Sciatic nerve (tissue), 2 donors: ENCODE measurements at places on chromosomes 7 and 10.
A peak's percentile ranks its signal among the peaks of the same experiment; 100 is the strongest.

GRCh38 chr10:124092250-124092859 is 1.0 kb downstream of the CHST15 start:
- DNase-seq, result no peak

GRCh38 chr7:120344276-120344675 is 71.3 kb downstream of the KCND2 start:
- no peak for DNase-seq

GRCh38 chr7:29410996-29411395 is 152.6 kb upstream of the PRR15 start:
- no peak for DNase-seq

DNA sequence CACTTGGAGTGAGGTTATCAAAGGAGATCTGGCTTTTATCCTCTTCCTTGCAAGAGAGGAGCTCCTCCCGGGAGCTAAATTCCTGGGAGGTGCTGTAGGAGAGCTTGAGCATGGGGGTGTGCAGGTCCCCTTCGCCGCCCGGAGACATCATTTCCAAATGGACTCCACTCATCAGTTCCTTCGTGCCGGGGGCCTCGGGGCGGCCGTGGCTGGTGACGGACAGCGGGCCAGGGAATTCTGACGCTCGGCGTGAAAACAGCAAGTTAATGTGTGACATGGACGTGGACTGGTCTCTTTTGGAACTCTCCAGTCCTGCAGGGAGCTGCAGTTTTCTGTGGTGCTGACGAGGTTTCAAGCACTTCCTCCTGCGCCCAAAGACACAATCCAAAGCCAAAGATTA is 45.7 kb upstream of the NMT2 start:
- DNase-seq, result no peak

DNA sequence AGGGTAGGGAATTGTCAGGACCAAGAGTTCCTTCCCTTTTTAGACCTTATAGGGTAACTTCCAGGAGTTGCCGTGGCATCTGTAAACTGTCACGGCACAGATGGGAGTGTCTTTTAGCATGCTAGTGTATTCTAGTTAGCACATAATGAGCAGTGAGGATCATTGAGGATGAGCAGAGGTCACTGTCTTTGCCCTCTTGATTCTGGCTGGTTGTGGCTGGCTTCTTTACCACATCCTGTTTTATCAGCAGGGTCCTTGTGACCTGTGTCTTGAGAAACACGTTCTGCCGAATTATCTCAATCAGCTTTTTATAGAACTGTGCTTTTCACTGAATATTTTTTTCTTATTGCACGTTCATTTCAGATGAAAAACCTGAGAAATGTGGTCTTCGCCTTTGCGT is 41.5 kb downstream of the MINPP1 start:
- no peak for DNase-seq

GRCh38 chr7:94003446-94004023 is 620 bp downstream of the BET1 start:
- DNase-seq, result no peak

GRCh38 chr10:85151506-85151905 is 823.1 kb downstream of the CCSER2 start:
- no peak for DNase-seq

DNA sequence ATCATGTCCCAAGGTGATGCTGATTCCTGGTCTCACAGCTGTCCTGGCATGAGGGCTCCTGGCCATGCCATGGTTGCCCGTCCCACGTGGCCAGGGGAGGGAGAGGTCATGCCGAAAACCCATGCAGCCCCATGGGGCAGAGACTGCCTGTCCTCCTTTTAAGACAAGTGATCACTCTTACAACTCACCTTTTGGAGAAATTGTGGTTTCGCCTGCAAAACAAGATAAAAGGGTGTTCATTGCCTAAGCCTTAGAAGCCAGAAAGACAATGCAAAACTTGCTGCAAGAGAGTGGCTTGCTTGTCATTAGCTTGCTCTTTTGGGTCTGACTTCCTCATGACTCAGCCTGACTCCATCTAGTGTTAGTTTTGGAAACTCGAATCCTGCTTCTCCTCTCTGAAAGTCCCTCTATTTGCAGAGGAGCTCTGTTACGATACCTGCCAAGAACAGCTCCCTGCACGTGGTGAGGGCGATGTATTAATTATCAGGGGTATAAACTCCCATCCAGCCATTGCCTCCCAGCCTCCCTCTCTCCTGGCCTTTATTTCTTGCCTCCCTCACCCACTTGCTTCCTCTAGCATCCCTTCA is 26.7 kb downstream of the TMEM273 start:
- DNase-seq, result no peak

DNA sequence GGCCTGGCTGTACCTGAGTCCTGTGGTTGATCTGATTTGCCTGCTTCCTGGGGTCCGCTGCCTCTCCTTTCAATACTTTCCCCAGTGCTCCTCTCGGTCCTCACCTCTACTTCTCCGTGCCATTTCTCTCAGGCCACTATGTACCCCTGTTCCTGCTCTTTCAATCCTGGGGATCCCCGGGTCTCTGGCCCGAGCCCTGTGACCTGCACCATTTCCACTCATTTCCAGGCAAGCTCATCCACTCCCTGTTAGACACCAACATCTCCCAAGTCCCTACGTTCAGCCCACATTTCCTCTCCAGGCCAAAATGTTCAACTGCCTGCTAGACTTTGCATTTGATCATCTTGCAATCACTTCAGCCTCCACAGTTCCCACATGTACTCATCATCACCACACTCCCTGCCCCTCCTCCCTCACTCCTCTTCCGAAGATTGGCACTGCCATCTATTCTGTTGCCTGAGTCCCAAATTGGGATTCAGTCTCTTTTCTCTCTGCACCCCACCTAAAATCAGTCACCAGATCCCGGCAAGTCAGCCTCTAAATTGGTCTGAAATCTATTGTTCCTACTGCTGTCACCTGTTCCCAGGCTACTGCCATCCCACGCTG is 34.4 kb upstream of the ZMIZ1 start:
- peak; percentile 25 for DNase-seq

GRCh38 chr10:48287417-48288391 is 13.2 kb upstream of the FRMPD2 start:
- peak; percentile 59 for DNase-seq

- DNase-seq, result no peak
Observed at GRCh38 chr10:2919016-2919415, 148.3 kb upstream of the PFKP start.

DNA sequence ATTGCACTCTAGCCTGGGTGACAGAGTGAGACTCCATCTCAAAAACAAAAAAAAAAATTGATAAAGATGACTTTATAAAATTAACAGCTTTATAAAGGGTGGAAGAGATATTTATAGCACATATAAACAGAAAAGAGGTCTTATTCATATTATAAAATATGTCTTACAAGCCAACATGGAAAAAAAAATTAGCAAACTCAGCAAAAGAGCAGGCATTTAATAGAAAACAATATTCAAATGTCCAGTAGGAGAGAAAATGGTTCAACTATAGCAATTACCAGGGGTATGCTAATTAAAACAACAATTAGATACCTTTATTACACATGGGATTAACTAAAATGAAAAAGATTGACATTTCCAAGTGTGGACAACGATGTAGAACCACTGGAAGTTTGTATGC is 929.1 kb downstream of the REEP3 start:
- no peak for DNase-seq

GRCh38 chr10:7301006-7301778 is 109.6 kb downstream of the SFMBT2 start:
- no peak for DNase-seq

- no peak for DNase-seq
Observed at GRCh38 chr7:143987513-143987912, 12.6 kb upstream of the OR6B1 start.

DNA sequence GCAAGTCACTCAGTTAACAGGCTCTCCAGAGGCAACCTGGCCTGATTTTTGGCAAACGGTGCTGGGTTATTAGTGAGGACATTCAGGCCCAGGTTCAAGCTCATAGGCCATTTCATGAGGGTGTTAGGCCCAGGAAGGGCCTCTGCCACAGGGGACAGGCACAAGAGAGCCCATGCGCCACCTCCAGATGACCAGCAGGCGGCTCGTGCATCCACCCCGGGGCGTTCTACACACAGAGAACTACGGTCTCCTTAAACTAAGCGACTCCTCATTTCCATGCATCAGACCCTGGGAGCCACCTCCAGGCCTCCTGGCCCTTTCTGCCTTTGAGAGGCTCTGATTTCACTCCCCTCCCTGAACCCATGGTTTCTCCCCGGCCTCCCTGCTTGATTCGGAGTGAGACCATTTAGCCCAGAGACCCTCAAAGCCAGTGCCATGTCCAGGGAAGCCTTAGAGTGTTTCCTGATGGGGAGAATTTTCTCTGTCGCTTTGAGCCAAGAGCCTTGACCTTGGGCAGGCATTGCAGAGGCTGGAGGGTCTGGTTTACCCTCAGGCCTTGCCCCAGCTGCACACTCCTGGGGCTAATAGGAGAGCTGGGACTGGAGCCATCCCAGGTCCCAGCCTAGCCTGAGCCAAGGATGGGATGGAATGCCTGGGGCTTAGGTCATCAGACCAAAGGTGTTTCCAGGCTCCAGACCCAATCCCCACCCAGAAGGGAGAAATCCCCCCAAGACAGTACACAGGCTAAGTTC is 188.0 kb downstream of the GRID1 start:
- no peak for DNase-seq

- DNase-seq, result no peak
Observed at GRCh38 chr7:127962589-127963361, 68.5 kb downstream of the LRRC4 start.

GRCh38 chr10:98745645-98746044 is 298.9 kb upstream of the HPS1 start:
- no peak for DNase-seq

DNA sequence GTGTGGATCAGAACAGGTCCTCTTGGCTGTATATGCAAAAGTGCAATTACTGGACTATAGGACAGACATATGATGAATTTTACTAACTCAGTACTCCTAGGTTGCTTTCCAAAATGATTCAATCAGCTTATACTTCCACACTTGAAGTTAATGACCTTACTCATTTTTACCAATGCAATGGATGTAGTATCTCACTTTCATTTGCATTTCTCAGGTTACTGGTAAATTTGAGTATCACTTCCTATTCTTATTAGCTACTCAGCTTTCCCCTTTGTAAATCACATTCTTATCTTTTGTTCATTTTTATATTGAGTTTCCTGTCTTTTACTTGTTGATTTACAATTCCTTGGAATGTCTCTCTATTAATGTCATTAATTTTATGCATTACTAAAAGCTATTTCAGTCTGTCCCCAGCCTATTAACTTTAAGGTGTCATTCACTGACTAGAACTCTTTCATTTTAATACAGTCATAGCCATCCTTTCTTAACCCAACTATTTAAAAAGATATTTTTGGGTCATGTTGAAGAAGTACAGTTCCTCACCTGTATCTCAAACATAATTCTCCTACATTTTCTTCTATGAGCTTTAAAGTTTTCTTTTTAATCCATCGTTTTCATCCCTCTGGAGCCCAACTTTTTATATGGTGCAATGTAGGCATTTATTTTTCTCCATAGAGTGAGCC is 88.6 kb downstream of the VIM start:
- DNase-seq, result no peak

DNA sequence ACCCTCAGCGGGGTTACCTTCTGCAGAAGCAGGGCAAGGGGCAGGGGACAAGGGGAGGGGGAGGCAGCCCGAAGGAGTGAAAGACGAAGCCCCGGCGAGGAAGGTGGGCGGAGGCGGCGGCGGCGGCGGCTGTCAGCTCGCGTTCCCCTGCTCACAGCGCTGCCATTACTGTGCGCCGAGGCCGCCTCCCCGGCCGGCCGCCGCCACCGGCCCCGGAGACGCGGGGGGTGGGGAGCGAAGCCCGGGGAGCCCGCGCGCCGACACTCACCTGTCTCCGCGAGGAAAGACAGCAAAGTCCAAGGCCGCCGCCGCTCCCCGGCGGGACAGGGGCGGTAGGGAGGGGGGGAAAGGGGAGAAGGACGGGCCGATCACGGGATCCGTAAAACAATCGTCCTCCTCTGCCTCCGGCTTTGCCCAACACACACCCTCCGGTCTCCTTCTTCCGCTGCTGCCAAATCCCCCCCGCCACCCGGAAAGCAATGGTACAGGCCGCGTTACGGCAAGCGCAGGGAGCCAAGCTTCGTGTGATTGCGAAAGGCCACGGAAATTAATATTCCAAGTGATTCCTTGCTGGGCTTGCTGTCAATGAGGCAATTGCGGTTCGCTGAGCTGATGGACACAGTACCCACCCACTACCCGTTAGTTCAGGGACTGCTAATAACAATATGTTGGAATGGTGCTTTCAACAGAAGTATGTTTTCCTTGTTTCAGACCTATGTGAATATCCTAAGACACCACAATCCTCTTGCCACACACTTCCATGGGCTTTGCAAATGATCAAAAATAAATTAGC is at the start of gene CUL2:
TSS of gene CUL2 (minus strand) at position 180 of the 793 bp plus-strand sequence. CDS start 19,024 bp downstream, outside the sequence.
- peak; percentile 95 for DNase-seq

DNA sequence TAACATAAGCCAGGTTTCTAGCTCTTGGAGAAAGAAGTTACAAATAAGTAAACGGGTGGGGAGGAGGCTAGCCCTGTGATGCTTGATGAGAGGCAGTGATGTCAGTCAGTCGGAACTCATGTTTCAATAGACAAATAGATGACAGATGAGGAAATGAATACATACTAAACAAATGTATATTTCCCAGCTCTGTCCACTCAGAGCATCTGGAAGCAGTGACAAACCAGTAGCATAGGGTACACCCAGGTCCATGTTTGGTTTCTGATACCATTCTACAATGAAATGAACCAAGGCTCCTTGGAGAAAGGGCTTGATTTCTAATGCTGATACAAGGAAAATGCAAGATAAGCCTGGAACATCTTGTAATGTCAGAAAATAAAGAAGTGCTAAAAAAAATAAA is 30.6 kb downstream of the PODXL start:
- no peak for DNase-seq

GRCh38 chr10:16943295-16944285 is 126.4 kb upstream of the RSU1 start:
- DNase-seq, result no peak

- DNase-seq, result no peak
Observed at GRCh38 chr7:113285411-113285810, 167.1 kb upstream of the SMIM30 start.

DNA sequence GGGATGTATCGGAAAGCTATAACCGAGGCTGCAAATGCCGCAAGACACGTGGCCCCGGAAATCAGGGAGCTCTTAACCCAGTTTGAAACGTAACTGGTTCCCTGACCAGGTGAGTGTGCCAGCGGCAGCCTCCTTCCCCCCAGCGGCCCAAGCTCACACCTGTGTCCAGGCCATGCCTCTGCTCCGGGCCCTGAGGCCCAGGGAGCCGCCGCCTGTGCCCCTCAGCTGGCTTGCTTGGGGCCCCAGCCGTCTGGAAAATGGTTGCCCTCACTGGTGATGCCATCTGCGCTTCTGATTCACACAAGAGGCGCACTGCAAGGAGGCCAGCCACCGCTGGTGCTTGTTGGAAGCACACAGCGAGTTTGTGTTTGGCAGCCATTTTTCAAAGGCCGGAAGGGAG is 9.2 kb downstream of the PWWP2B start:
- no peak for DNase-seq

GRCh38 chr10:3263082-3263481 is 90.5 kb upstream of the PITRM1 start:
- no peak for DNase-seq

DNA sequence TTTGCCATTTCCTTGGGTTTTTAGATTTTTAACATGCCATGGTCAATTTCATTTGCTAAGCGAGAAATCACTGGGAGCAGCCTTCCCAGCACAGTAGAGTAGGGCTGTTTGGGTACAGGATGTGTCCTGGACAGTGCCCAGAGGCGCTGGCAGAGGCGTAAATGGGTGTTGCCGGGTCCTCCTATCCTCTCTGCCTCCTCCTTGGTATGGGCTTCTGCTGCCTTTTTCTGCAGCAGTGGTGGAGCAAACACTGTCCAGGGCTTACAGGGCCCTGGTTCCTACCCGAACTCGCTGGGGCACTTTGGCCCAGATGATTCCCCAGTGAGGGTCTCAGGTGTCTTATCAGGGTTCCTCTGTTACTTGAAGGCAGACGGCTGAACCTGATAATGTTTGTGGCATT is 298.3 kb downstream of the RPS24 start:
- peak; percentile 14 for DNase-seq
